NCI-H774 (cell line): ENCODE measurements at places on chromosomes 11 and 22.

DNA sequence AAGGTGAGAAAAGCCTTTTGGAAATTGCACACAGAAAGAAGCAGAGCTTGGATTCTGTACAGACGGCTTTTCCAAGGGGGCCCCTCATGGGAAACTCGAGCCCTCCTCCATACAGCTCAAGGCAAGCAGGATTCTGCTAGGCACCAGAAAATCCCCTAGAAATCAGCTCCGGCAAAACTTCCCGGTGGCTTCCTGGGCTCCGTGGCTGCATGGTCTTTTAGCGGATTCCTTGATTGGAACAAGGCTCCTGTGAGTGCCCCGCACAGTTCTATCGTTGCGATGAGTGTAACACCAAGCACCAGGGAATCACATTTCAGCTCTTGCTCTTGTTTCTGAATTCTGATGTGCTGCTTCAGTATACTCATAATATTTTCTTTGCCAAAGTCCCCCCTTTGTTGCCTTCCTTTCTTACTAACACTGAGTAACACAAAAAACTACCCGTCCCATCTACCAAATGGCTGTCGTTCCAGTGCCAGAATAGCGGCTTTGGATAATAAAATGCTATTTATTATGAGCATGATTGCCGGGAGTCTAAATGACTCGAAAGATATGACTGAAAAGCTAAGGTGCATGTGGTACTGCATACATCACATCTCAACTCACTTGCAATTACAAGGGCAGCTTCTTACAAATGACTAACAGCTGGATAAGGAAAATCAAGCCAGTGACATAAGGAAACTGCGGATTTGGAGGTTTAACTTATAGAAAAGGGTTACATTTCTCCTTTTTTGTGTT is 494.1 kb downstream of the DLG2 start:
- no peak for DNase-seq

DNA sequence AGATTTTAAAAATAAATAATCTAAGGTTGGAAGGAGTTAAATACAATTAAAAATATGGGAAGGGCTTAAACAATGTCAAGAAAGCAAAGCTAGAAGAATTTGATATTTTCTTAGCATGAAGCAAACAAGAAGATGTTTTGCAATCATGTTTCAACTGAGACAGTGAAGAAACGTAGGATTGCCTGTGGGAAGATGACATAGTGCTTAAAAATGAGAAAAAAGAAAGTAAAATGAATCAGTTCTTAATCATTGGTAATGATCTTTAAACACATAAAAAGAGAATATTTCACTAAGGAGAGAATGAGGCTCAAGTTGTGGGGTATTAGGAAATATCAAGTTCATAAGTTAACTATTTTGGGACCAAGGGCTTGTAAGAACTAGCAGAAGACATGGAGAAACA is 855.0 kb downstream of the METTL15 start:
- no peak for DNase-seq

GRCh38 chr11:100691896-100692653 is 5.0 kb downstream of the ARHGAP42 start:
- DNase-seq: no peak

DNA sequence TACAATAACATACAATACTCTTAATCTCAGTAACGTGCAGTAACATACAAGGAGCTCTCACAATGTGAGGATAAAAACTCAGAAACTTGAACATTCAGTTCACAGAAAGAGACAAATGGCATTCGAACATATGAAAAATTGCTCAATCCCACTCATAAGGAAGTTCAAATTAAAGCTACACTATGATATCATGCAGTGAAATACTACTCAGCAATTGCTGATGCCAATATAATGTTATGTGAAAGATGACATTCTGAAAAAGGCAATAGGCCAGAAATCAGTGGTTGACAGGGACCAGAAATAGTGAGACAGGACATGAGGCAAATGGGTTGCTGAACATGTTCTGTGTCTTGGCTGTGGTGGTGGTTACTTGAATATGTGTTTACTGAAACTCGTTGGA is 33.7 kb upstream of the PITPNB start:
- DNase-seq: no peak

DNA sequence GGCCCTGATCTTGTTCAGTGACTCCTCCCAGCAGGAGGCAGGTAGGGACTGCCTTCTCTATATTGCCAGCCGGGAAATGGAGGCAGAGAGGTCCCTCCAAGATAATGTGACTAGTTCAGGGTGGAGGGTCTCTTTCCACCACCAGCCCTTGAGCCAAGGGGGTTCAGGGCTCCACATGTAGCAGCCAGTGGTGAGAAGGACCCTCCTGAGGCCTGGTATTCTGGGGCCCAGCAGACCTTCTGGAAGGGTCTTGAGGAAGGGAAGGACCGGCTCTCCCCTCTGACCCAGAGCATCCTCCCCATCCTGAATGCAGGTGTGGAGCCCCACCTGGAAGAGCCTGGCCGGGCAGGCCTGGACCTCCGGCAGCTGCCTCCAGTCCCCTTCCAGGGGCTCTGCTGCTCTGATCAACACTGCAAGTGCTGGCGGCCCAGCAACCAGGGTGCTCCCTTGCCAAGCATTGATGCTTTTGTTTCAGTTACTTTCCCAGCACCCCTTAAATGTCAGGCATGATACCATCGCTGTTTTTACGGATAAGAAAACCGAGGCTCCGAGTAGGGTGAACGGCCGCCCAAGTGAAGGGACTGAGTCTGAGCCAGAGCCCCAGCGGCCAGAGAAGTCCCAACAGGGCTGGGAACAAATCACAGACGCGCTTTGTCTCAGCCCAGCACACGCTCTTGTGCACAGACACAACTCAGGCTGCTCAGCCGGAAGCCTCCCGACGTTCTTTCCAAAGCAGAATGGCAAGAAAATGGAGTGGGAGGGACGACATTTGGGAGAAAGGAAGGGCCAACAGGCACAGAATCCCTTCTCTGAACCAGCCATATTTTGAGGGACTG is 38.8 kb downstream of the DKK3 start:
- DNase-seq: no peak
